ENCODE measurements at places on chromosomes 6 and 20.

- no peak for DNase-seq
Measured at GRCh38 chr20:46013829-46014516, 5.3 kb downstream of the MMP9 start.

- DNase-seq: no peak
Measured at GRCh38 chr6:71459162-71459561, 170.6 kb downstream of the OGFRL1 start.

DNA sequence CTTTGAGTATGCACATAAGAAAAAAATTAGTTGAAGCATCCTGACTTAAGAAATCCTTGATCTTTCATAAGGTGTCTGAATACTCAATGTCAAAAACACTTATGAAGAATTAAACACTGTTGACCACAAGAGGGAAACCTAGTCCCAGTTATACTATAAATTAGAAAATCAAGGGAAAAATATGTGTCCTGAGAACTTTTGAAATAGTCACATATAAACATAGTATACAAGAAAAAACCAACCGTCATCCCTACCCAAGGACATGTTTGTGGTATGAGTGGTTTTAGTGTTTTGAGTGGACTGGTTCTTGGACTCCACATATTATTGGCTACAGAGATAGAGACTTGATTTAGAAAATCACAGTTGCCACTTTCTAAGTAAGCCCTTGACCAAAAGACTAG lies 7.6 kb upstream of the HLA-DRA start:
- DNase-seq: no peak

DNA sequence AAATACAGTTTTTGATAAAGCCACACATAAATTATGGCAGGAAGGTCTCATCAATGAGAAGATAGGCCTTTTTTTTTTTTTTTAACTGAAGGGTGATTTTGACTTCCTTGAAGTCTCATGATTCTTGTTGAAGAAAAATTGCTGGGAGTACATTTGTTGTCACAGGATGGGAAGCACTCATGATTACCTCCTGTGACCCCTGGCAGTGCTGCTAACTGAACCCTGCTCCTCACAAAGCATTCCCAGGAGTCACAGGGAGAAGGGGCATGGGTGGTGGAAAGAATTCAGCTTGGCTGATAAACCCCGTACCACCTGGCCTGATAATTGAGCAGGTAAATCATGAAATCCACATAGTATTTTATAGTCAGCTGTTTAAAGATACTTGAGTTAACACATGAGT lies 86.9 kb downstream of the CD109 start:
- no peak for DNase-seq

GRCh38 chr20:63572788-63573646 lies 1.0 kb downstream of the HELZ2 start:
- no peak for DNase-seq

DNA sequence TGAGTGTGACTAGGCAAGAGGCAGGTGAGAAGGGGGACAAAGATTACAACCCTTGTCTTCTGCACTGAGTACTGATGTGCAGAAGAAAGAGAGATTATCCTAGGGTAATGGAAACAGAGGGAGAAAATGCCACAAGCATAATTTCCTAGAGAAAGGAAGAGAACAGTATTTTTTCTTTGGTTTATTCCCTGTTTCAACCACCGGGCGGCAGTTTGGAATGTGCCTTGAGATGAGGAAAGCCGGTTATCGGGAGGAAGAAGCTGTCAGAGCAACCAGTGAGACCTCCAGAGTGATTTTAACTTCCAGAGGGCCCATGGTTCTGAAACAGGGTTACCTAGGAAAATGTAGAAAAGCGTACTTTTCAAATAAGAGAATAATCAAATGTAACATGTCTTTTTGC lies 121.4 kb downstream of the REV3L start:
- DNase-seq: no peak

- DNase-seq: no peak
Measured at GRCh38 chr6:85417336-85417735, 32.5 kb upstream of the NT5E start.

- no peak for DNase-seq
Measured at GRCh38 chr20:16810216-16810615, 62.1 kb downstream of the OTOR start.

DNA sequence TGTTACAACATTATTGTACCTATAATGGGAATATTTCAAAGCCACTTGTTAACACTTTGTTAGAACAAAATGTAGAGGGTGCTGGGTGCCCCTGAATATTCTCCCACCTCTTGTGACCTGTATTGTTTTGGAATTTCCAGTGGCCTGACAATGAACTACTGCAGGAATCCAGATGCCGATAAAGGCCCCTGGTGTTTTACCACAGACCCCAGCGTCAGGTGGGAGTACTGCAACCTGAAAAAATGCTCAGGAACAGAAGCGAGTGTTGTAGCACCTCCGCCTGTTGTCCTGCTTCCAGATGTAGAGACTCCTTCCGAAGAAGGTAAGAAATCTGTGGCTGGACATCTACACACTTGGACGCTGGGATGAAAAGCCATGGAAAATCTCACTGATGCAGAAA lies 28.9 kb downstream of the PLG start:
- no peak for DNase-seq

- no peak for DNase-seq
Measured at GRCh38 chr6:99739526-99739925, 132.9 kb downstream of the PRDM13 start.

GRCh38 chr20:40953416-40953815 lies 75.2 kb upstream of the TOP1 start:
- no peak for DNase-seq

- DNase-seq: no peak
Measured at GRCh38 chr20:23011008-23011721, 23.9 kb upstream of the SSTR4 start.

GRCh38 chr20:31866221-31866620 lies 4.1 kb downstream of the DUSP15 start:
- no peak for DNase-seq

All from cortex of kidney (tissue), 1 donor.